ENCODE measurements at places on chromosomes 7 and 10. TPM values are rescaled to one million over a fixed set of nuclear protein-coding genes. Genes with fewer than 3 reads are reported as not detected.

Gene PPP1R3C
- 0.87 TPM for total RNA-seq

Gene ZKSCAN5
- 11.7 TPM for total RNA-seq

Gene NAT16
- total RNA-seq: not detected

Gene ACSM6
- not detected for total RNA-seq

Gene PTPRN2
- total RNA-seq: 13.0 TPM

Gene OGDHL
- total RNA-seq: not detected

Gene CPN1
- total RNA-seq: not detected

Gene HTR5A
- not detected for total RNA-seq

Gene RNF32
- 0.15 TPM for total RNA-seq

Gene ADAM8
- 3.1 TPM for total RNA-seq

Gene ZNF487
- total RNA-seq: 3.3 TPM

Gene ANXA8
- not detected for total RNA-seq

Gene COPS6
- 92.1 TPM for total RNA-seq

Gene FGF8
- not detected for total RNA-seq

Gene OR13A1
- not detected for total RNA-seq

Gene CUEDC2
- total RNA-seq: 97.6 TPM

Gene HABP2
- 0.48 TPM for total RNA-seq

Gene AGAP5
- total RNA-seq: 4.7 TPM

Gene ADK
- total RNA-seq: 23.9 TPM

Gene CCL24
- total RNA-seq: not detected

Gene TAS2R41
- total RNA-seq: not detected

Gene HOXA6
- total RNA-seq: 0.19 TPM

Gene NPY
- total RNA-seq: not detected

Gene HSPA14
- total RNA-seq: 10.3 TPM

Gene PHKG1
- 0.10 TPM for total RNA-seq

Gene FGFR2
- total RNA-seq: 0.23 TPM

Gene SKIDA1
- total RNA-seq: 1.2 TPM

Gene FAM241B
- 1.8 TPM for total RNA-seq
